Activated naive CD4-positive, alpha-beta T cell treated with Interleukin-2 at 50 U/mL for 16 hours (primary cell): ENCODE measurements at places on chromosomes 12 and 14.

DNA sequence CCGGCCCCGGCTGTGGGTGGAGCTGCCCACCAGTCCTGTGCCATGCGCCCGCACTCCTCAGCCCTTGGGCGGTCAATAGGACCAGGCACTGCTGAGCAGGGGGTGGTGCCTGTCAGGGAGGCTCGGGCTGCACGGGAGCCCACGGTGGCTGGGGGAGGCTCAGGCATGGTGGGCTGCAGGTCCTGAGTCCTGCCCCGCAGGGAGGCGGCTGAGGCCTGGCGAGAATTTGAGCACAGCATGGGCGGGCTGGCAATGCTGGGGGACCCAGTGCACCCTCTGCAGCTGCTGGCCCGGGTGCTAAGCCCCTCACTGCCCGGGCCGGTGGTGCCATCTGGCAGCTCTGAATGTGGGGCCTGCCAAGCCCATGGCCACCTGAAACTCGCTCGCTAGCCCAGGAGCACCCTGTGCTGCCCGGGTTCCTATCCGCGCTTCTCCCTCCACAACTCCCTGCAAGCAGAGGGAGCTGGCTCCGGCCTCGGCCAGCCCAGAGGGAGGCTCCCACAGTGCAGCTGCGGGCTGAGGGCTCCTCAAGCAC lies 1371.1 kb downstream of the FSCB start:
- DNase-seq = no peak

DNA sequence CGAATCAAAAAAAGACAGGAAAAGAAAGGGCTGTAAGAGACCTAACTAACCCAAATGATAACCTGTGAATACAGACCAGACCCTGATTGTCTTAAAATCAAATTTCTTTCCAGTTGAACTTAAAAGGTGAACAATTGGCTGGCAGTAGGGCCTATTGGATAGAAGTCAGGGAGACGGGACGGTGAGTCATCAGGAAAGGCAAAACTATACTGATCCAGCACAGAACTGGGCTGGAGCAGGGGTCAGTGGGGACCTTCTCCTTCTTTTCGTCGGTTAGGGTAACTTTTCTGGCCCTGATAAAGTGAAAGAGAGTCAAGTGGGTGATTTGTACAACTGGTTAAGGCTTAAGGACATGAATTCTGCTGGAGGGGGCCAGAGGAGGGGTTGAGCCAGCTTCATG lies 84.9 kb upstream of the OTX2 start:
- DNase-seq = no peak

GRCh38 chr14:39376667-39377403 lies 55.4 kb downstream of the FBXO33 start:
- no peak for DNase-seq

GRCh38 chr12:54596526-54596946 lies 8.1 kb upstream of the PPP1R1A start:
- peak; percentile 54 for DNase-seq

- no peak for DNase-seq
Measured at GRCh38 chr14:99029145-99029915, 242.7 kb downstream of the BCL11B start.
